Activated CD4-positive, alpha-beta T cell treated with anti-CD3 and anti-CD28 coated beads, Interleukin-2, amount 50 U/mL, for 1 hour (primary cell): ENCODE measurements at places on chromosomes 4 and X.

GRCh38 chr4:75544870-75545269 is 11.0 kb upstream of the ODAPH start:
- DNase-seq, result no peak

DNA sequence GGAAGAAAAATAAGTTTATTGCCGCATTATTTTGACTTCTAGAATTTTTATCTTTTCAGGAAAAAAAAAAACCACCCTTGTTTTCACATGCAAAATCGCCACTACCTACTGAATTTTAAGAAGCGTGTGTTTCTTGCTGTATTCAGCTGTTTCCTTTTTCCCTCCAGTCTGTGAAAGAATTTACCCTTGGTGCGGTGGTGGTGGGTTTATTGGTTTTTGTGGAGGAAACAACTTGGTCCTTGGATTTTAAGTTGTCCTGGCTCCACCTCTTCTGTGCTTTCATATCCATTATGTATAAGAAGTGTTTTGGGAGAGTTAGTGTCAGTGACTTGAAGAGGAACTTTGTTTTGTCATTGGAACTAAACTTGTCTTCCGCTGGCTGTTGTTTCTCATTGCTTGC is 8.1 kb downstream of the RAPGEF2 start:
- no peak for DNase-seq

- DNase-seq, result no peak
These were observed 33.6 kb downstream of the RPGR start for GRCh38 chrX:38293741-38294140.

DNA sequence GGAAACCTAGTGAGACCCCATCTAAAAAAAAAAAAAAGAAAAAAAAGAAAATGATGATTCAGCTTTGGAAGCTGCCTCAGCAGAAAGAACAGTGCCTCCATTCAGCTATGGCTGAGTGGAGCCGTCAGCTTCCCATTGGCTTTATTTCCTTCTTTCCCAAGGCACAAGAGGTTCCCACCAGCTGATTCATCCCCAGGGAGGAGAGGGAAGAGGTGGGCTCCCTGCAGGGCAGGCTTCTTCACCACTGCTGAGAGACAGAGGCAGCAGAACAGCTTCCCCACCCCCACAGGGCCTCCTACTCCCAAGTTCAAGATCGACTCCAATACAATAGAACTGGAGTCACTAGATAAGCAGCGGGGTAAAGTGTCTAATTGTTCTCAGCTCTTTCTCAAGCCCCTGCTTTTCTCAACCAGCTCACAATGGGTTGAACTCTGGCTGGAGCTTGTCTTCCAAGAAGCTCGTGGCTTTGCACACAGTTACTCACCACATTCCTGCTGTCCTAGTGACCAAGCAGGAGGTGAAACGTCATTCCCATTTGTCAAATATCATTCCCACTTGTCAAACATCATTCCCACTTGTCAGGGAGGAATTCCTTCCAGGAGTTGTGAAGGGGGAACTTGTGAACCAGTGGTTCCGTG is 47.8 kb downstream of the FHDC1 start:
- no peak for DNase-seq

- no peak for DNase-seq
These were observed 450.3 kb downstream of the RAPGEF2 start for GRCh38 chr4:159552979-159553768.

DNA sequence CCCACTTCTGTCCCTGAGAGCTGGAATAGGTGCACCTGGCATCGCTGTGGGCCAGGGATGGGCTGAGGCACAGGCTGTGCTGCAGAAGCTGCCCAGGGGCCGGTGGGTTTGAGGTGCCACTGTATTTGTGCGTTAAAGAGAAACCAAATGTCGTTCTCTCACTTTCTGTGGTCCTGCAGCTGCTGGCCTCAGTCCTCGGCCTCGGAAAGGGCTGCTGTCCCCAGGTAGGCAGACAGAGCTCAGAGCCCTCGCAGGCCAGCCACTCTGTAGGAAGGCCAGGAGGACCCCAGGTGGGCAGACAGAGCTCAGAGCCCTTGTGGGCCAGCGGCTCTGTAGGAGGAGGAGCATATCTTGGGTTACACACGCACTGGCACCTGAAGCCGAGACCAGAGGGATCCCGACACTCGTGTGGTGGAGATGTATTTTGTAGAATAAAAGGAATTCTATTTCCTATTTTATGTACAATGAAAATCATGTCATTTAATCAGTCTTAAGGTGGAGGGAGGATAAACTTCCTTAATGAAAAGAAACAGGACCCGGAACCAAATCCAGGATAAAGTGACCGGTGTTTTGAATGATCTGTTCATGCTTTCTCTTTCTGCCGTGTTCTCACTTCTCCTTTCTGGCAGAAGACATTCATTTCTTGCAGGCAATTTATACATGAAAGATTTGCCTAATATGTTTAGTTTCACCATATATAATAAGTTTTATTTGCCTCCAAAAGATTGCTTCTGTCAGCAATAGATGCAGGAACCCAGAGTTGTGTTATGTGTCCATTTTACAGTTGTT is 54.4 kb upstream of the HGFAC start:
- DNase-seq, result no peak

- no peak for DNase-seq
These were observed 16.4 kb upstream of the GUCY1B1 start for GRCh38 chr4:155742310-155743015.

DNA sequence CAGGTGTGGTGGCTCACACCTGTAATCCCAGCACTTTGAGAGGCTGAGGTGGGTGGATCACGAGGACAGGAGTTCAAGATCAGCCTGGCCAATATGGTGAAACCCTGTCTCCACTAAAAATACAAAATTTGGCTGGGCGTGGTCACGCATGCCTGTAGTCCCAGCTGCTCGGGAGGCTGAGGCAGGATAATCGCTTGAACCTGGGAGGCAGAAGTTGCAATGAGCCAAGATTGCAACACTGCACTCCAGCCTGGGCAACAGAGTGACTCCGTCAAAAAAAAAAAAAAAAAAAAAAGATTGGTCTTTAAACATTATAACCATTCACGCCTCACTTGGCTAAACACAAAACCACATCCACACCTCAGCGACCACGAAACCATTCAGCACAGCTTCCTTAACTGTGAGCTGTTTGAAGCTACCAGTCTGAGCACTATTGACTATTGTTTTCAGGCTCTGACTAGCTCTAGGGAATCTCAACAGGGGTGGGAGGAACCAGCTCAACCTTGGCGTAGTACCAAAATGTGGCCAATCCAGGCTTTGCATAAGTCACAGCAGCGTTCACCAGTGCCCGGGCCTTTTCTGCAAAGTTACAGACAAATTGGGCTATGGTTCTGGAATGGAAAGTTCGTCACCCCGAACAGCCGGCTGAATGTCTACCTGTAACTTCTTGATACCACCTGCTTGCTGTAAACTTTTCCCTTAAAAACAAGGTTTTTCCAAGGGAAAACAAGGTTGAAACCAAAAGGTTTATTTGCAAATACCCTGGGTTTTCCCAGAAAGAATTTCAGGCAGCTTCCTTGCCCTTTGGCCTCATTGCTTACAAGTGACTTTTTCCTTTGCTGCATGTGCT is 73.6 kb upstream of the DHX15 start:
- DNase-seq, result no peak

DNA sequence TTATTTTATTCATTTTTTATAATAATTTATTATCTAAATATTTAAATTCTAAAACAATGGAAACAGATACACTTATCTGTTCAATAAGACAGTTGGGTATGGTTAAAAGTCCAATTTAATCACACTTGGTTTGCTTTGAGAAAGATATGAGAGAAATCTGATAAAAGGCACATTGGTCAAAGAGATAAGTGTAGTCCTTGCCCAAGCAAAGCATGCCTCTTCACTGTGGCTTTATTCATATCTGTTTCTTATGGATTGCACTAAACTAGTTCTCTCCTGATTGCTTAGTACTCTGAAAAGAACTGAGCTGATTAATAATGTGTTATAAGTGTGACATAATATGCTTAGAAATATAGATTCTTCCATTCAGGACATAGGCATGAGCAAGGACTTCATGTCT is 39.8 kb downstream of the CXCL1 start:
- no peak for DNase-seq

DNA sequence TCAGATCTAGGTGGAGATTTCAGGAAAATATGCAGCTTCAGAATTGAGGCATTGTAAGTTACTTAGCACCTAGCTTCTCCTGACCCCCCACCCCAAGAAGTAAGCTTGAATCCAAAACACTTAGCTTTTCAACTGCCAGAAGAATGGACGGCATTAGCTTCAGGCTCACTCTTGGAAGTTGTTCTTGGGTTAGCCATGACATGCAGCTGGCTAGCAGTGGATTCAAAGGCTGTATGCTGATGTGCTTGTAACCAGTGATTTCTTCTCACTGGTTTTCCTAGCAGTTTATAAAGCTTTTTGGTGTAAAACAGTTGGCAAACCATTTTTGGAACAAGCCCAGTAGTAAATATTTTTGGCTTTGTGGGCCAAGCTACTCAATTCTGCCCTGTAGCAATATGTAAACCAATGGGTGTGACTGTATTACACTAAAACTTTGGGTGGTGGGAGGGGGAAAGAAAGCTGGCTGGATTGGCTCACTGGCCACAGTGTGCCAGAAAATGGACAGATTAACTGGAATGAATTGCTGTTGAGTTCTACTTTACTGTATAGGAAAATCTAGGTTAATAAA is 85.6 kb downstream of the SHROOM2 start:
- DNase-seq, result no peak

DNA sequence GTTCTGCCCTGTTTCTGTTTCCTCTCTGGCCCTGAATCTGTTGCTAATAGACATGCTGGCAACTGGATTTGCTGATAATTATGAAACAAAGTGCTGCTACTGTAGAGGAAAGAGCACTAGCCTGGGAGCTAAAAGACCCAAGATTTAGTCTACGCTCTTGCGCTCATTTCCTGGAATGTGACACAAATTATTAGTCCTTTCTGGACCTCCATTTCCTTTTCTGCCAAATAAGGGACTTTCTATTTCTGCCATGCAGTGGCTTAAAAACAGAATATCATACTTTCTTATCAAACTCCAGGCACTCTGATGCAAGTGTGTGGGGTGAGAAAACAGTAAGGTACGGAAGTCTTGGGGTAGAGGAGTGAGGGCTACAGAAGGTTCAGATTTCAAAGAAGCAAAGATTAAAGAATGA is 48.3 kb upstream of the GPR174 start:
- DNase-seq, result no peak

DNA sequence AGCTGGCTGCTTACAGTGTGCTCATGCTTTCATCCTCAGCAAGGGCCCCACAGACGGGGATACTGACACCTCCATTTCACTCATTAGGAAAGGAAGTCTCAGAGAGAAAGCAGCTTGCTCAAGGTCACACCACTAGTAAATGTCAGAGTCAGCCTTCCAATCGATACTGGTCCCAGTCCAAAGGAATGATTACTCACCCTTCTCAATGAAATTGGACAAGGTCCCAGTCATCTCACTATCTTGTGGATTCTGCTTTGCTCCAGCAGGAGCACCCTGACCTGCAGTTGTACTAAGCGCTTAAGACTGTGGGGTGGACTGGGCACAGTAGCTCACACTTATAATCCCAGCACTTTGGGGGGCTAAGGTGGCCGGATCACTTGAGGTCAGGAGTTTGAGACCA is 132.2 kb upstream of the SLC34A2 start:
- no peak for DNase-seq

- no peak for DNase-seq
These were observed 61.7 kb upstream of the STX18 start for GRCh38 chr4:4603592-4603991.
